MCF 10A (cell line): ENCODE measurements at places on chromosomes 3 and 15.

GRCh38 chr3:112739252-112739965 lies 98.5 kb upstream of the CCDC80 start:
- H3K4me3 ChIP-seq, result no peak overlapping the region
- H3K27ac ChIP-seq, result no peak overlapping the region
- no peak for DNase-seq
- no peaks in the 10 kb centered on the region for H3K36me3 ChIP-seq

- no peak overlapping the region for H3K27ac ChIP-seq
- H3K4me1 ChIP-seq, result no peaks in the 10 kb centered on the region
- H3K27me3 ChIP-seq, result no peaks in the 10 kb centered on the region
- no peak overlapping the region for H3K4me3 ChIP-seq
Measured at GRCh38 chr3:152113413-152113812, 155.3 kb upstream of the MBNL1 start.

GRCh38 chr15:60814855-60815254 lies 335.9 kb upstream of the ICE2 start:
- no peak overlapping the region for H3K4me3 ChIP-seq
- DNase-seq, result no peak
- H3K4me1 ChIP-seq, result no peaks in the 10 kb centered on the region
- no peak overlapping the region for H3K27ac ChIP-seq

- no peak for DNase-seq
- H3K4me3 ChIP-seq, result no peak overlapping the region
- no peaks in the 10 kb centered on the region for H3K4me1 ChIP-seq
- H3K27me3 ChIP-seq, result no peaks in the 10 kb centered on the region
Measured at GRCh38 chr15:55348281-55348778, 29.3 kb downstream of the PIGB start.

DNA sequence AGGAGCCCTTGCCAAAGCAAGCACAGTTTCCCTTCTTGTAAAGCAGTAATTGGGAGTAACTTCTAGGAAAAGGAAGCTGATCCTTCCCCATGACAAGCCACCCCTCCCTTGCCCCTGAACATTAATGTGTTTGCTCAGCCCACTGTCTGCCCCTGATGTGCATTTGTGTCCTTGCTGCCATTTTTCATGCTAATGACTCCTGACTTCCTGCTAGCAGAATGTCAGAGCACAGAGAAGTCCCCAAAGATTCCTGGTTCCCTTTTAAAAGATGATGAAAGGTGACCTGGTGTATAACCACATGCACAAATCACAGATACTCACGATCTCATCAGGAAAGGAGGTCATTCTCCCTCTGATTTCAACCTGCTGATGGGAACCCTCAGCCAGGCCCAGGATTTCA lies 44.2 kb upstream of the WNT5A start:
- no peak for DNase-seq
- no peaks in the 10 kb centered on the region for H3K4me1 ChIP-seq
- H3K27me3 ChIP-seq, result no peaks in the 10 kb centered on the region
- H3K4me3 ChIP-seq, result no peak overlapping the region
- no peak overlapping the region for H3K27ac ChIP-seq

DNA sequence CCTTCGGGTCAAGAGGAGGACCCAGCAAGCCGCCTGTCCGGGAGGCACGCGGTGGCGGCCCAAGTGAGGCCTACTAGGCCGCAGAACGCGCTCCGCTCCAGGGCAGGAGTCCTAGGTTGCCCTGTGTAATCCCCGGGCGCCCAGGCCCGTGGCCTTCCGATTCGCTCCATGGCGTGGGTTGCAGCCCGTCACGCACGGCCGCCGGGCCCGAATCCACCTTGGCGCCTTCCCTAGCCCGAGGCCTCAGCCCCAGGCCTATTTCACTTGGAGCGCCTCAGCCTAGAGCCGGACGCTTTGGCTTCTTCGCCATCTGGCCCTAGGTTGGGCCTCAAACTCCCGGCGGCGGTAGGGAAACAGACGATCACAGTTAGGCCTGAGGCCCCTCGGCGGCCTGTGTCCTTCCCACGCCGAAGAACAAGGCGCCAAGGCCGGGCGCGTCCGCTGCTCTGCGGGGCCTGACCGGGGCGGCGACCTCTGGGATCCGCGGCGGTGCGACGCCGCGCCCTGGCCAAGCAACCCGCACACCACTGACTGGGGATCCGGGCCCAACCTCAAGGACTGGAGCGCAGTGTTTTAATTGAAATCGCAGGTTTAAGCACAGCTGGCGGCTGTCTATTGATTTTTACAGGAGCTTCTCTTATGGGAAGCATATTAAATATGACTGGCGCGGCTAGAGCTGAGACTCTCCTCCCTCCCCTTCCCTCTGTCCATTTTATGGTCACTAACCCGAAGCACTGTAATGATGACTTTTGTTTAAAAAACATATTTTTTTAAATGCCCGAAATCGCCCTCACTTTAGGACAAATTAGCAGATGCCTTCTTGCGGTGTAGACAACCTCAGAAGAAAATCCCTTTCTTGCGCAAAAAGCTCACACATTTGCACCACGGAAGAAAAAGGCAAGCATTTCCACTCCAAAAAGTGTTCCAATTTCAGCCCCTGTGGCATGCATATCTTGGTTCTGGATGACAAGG lies 3.8 kb upstream of the FEZF2 start:
- H3K4me1 ChIP-seq, result no peaks in the 10 kb centered on the region
- no peak overlapping the region for H3K27ac ChIP-seq
- H3K36me3 ChIP-seq, result no peaks in the 10 kb centered on the region
- H3K4me3 ChIP-seq, result no peak overlapping the region
- no peak for DNase-seq
- peaks cover 97% of the 10 kb centered on the region for H3K27me3 ChIP-seq

DNA sequence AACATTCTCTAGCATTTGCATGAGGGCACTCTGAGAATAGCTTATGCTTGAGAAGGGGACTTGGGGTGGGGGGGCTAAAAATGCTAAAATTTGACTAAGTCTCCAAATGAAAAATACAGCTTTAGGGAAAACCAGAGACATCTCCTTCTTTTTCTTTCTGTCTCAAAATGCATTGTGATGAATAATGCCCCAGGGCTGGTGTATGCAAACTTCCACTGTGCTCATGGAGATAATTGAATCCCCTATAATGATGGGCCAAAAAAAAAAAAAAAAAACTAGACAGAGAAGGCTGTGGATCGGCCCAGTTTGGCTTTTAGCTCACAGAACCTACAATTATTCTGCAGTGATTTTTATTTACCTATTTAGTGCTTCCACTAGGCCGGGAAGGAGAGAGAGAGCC lies 147.9 kb upstream of the RORA start:
- H3K27ac ChIP-seq, result no peak overlapping the region
- H3K4me3 ChIP-seq, result no peak overlapping the region
- DNase-seq, result no peak
- H3K4me1 ChIP-seq, result no peaks in the 10 kb centered on the region

- H3K36me3 ChIP-seq, result peaks cover 17% of the 10 kb centered on the region
- no peak overlapping the region for H3K4me3 ChIP-seq
- H3K27ac ChIP-seq, result no peak overlapping the region
- no peaks in the 10 kb centered on the region for H3K4me1 ChIP-seq
- no peaks in the 10 kb centered on the region for H3K27me3 ChIP-seq
Measured at GRCh38 chr3:125250973-125251372, 38.4 kb upstream of the SLC12A8 start.

GRCh38 chr3:31724651-31725050 lies 191.9 kb downstream of the STT3B start:
- peaks cover 6% of the 10 kb centered on the region for H3K4me1 ChIP-seq
- H3K27ac ChIP-seq, result no peak overlapping the region
- peaks cover 47% of the 10 kb centered on the region for H3K36me3 ChIP-seq
- H3K4me3 ChIP-seq, result no peak overlapping the region

GRCh38 chr3:42276141-42277132 lies 10.5 kb upstream of the CCK start:
- no peaks in the 10 kb centered on the region for H3K4me1 ChIP-seq
- H3K27ac ChIP-seq, result no peak overlapping the region
- H3K36me3 ChIP-seq, result no peaks in the 10 kb centered on the region

- H3K27me3 ChIP-seq, result no peaks in the 10 kb centered on the region
- H3K27ac ChIP-seq, result no peak overlapping the region
- peaks cover 28% of the 10 kb centered on the region for H3K36me3 ChIP-seq
- no peak overlapping the region for H3K4me3 ChIP-seq
- no peak for DNase-seq
- no peaks in the 10 kb centered on the region for H3K4me1 ChIP-seq
Measured at GRCh38 chr3:127027811-127028548, 45.1 kb downstream of the PLXNA1 start.

GRCh38 chr3:180116203-180116602 lies 79.5 kb upstream of the PEX5L start:
- H3K27ac ChIP-seq, result no peak overlapping the region
- no peak for DNase-seq
- H3K36me3 ChIP-seq, result no peaks in the 10 kb centered on the region
- H3K4me1 ChIP-seq, result no peaks in the 10 kb centered on the region
- no peaks in the 10 kb centered on the region for H3K27me3 ChIP-seq
- no peak overlapping the region for H3K4me3 ChIP-seq
